Spinal cord (tissue), 10 donors: ENCODE measurements at places on chromosomes 5 and 9. TPM values are rescaled to one million over a fixed set of nuclear protein-coding genes. Genes with fewer than 3 reads are reported as not detected.

DNA sequence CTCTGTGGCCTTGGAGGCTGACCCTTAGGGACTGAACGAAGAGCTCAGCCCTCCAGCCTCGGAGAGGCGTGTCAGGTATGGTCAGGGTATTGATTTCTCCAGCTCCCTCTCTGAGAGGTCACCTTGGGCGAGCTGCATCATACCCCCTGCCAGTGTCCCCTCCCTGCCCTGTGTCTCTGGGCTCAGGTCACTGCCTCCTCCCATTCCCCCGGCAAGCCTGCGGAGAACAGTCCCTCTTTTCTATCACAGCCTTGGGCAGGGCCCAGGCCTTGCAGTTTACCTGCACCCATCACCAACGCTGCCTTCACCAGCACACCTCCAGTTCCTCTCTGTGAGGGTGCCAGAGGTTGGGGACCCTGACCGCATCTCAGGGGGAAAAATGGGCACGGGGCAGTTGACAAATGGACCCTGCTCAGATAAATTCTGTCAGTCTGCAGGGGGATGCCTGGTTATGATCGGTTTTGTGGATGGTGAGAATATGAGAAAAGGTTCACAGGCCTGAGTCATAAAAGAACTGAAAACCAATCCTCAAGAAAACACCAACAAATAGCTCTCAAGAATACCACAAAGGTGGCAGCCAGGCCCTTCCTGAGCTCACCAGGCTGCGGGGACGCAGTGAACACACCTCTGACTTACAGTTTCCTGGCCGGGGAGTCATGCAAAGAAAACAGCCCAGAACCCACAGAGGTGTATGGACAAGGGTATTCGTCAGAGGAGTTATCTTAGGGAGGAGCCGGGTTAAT is 24.7 kb upstream of the RXRA start:
- no peak for DNase-seq

The RARS1 gene
- 134 TPM for total RNA-seq

The HTR1A gene
- 0.99 TPM for total RNA-seq

- DNase-seq, result peak; percentile 52
These were observed 518 bp downstream of the SPRY4 start for GRCh38 chr5:142324136-142324870.

DNA sequence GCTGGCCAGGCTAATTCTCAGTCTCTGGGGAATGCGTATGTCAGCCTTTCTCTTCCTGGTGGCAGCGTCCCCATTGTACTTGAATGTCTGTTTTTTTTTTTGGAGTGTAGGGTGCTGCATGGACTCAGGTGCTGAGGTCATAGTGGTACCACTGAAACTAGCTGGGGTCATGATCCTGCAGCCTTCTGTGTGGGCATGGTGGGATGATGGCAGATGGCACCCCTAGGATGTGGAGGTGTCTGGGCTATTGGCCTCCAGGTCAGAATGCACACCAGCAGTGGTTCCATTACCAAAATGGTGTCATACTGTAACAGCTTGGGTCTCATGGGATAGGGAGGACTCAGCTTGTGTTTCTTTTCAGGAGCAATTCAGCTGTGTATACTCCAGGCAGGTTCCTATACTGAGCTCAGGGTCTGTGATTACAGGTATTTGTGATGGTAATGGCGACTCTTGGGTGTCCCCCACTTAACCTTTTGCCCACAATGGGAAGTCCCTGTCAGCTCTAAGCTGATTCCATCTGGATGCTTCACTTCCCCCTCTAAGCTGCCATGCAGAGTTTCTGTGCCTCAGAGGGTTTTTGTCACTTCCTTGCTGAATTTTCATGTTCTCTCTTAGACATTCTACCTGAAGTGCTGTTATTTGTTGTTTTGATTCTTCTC is 17.9 kb downstream of the HSD17B4 start:
- no peak for DNase-seq

The MEIKIN gene
- 1.9 TPM for total RNA-seq

DNA sequence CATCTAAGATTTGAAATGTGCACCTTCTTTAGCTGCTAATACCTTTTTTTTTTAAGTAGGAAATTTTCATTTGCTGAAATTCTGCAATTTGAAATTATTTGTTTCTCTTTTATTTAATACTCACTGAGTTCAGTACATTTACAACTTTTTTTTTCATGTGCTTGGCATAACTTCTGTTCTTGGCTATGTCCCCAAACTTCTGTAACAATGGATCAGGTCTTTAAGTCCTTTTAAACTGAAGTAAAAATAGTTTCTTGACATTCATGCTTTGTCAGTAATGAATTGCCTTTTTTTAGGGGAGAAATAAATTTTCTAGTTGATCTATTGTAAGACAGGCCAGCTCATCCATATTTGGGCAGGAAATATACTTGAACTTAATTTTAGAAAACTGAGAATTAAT is 41.5 kb downstream of the EDIL3 start:
- DNase-seq, result no peak

GRCh38 chr9:115167175-115167574 is 49.2 kb upstream of the TNC start:
- DNase-seq, result no peak

The ODF2 gene
- 21.2 TPM for total RNA-seq

The ZNF608 gene
- total RNA-seq, result 45.5 TPM

DNA sequence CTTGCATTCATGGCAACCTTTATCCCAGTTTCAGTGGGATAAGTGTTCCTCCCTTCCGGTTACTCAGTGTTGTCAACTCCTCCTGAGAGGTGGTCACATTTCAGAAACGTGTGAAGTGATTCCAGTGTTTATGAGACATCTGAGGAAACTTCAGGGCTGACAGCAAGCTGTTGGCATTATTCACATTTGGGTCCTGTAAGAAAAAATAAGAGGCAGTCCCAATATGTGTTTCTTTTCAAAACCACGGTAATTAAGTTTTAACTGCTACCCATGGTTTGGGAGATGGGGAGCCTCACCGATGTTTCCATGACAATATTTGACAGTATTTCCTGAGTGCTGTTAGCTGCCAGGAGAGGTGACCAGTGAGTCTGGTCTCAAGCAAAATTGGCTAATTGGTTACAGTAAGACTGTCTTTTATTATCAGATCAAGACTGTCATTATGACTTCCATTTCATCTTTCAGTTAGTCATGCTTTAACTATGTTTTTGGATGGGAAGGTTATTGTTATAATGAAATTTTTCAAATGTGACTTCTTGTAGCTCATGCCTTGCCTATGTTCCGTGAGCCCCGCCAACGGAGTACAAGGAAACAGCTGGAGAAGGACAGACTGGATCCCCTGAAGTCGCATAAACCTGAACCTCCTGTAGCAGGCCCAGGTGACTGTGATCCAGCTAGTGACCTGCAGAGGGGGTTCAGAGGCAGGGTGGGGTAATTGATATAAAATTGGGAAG is 115.3 kb downstream of the GDNF start:
- no peak for DNase-seq
